ENCODE measurements at places on chromosomes 11 and 22. TPM values are rescaled to one million over a fixed set of nuclear protein-coding genes. Genes with fewer than 3 reads are reported as not detected.

DNA sequence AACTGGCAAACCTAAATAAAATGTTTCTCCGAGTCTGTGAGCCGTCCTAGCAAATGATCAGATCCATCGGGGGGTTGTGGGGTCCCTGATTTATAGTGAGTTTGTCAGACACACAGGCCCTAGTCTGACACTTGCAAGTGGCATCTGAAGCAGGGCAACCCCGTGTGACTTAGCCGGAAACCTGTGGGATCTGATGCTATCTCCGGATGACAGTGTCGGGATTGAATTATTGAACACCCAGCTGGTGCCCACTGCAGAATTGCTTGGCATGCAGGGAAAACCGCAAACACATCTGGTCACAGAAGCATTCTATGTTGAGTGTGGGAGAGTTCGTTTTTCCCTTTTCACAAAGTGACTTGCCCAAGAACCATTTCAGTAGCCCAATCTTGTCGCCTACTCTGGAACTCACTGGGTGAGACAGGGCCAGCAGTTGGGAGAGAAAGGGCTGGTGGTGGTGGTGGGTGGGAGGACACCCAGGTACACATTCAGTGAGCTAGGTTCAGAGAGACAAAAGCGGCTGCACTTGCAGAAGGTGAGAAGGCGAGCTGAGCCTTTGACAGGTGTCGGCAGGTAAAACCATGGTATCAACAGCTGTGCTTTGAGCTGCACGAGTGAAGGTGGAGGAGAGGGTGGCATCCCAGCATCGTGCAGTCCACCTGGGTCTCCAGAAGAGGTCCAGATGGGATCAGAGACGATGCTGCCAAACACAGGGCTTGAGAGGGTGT, 33.7 kb upstream of the B3GAT1 start:
- DNase-seq, result no peak

DNA sequence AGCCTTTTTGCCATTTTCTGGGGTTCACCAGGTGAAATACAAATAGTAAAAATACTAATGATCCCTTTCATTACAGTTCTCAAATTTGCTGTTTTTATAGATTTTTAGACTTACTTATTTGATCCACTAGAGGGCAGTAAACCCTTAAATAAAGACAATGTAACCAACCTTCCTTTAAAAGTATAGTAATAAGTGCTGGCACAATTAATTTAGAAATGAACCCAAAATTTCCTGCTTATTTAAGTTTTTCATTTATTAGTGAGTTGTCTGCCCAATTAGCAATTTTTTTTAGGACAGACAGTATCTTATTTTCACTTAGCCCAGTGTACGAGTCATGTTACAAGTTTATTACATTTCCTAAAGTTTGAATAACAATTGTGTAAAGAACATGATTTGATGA, 4.7 kb downstream of the DDIAS start:
- DNase-seq, result no peak

DNA sequence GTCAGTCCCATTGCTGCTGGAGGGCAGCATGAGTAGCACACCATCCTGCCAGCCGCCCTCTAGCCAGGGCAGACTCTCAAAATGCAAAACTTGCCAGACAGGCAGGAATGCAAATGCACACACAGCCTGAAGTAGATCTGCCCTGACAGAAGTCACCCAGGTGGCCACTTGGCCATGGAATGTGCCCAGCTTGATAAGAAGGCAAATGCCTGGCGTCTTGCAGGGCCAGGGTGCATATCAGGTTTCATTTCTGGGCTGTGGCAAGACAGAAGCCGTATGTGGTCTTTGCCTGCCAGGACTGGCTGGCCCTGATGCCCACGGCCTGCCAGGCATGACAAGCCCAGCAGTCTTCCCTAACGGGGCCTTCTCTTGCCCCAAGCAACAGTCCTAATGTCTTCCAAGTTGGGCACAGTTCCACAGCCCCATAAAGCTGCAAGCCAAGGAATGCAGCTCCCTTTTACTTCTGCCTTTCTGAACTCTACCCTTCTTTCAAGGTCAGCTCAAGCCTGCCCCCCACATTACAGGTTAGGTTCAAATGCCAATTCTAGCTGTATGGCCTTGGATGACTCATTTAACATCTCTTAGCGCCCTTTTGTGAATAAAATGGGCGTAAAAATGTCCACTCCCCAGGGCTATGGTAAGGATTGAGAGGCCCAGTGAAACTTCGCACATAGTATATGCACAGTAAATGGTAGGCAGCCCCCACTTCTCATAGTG, 29.7 kb downstream of the POU2AF3 start:
- peak; percentile 54 for DNase-seq

DNA sequence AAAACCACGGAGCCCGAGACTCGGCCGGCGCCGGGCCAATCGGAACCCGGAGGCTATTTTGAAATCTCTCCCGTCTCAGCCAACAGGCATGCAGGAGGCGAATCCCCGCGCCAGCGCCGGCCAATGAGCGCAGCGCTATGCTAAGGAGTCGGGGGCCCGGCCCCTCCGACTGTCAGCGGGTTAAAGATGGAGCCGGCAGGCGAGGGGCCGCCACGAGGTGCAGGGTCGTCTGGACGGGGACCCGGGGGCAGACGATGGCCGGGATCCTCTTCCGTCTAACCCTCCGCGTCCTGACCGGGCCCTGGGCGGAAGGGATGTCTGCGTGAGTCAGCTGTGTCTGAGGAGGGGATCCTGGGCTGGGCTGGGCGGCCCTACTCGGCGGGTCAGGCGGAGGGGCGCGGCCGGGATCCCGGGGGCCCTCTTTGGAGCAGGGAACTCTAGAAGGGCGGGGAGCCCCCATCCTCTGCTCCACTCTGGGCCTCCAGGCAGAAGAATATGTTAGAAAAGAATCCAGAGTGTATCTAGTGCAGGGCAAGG, 10.0 kb downstream of the SDF2L1 start:
- DNase-seq, result peak; percentile 91

DNA sequence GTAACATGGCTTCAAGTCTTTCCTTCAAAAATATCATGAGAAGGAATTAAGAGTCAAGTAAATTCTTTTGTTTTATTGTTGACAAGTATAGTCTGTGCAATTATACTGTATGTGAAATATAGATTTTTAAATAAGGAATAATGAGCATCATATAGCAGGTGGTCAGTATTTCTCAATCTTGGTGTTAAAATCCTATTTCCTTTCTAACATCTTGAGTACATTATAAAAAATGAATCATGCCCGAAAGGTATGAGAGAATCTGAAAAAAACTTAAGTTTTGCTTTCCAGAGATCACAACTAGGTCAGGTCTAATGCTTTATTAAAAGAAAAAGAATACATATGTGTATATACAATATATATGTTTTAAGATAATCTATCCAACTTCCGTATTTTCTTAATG, 53.1 kb downstream of the KIF18A start:
- no peak for DNase-seq

GRCh38 chr11:45704635-45705034, 39.2 kb upstream of the CHST1 start:
- no peak for DNase-seq

- DNase-seq, result peak; percentile 48
These were observed 90.6 kb downstream of the RPS6KA4 start for GRCh38 chr11:64449381-64450167.

DNA sequence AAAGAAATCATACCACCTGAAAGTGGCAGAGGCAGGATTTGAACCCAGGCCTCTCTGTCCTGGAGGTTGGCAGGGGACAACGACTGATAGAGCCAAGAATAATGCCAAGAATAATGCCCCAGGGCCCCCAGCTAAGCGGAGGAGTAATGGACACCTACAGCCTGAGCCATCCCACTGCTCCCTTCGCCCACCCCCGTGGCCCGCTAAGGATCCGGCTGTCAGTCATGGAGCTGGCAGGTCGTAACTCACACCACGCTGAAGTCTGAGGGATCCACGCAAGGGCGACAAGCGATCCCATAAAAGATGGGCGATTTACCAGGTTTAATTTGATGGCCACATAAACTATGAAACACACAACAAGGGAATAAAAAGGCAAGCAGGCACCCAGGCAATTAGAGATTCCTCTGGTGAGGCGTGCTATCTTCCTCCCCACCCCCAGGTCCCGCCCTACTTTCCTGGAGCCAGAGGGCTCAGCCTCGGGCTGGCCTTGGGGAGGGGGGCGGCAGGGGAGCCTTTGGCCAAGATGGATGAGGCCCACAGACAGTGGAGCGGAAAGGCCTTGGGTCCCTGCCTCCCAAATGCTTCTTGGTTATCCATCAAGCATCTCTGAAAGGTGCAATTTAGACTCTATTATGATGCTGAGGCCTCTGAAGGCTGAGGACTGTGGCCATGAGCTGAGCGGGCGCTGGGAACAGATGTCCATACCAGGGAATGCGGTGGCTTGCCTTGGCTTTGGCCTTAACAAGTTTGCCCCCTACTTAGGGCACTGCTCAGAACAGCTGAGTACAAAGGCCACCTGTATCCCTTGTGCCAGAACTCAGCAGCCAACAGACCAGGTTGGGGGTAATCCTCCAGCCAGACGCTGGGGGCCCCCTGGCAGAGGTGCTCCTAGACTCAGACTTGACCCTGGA, 55.2 kb downstream of the MACROD1 start:
- DNase-seq, result no peak

GRCh38 chr11:3201112-3201581, 17.5 kb downstream of the MRGPRG start:
- no peak for DNase-seq

DNA sequence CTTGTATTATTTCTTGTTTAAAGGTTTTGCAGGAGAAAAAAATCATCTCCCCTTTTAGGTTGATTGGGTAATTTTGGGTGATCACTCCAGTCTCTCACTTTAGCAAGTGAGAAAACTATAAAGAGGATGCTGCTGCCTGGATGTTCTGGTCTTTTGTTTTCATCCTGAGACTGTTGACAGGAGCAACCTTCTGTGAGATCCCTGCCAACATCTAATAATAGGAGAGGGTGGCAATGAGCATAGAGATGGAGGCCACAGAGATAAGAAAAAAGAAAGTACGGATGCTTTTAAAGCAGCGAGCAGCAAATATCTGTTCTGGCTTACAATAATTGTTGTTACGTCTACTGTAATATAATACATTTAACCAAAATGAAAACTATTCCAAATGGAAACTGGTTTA, 293.6 kb upstream of the MTNR1B start:
- no peak for DNase-seq

DNA sequence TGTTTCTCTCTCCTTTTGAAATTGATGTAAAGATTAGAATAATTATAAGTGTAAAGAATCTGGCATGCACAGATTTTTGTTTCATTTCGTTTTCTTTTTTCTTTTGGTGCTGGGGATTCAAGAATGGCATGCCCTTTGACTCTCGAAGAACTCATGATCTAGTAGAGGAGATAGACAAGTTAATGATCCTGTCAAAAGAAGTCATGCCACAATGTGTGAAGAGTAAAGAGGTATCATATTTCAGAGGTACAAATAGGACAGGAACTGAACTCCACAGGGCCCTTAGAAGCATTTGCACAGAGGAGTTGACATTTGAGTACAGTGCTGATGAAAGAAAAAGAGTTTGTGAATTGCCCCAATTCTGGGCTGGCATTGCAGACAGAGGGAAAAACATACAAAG, 708.0 kb upstream of the ARHGAP42 start:
- no peak for DNase-seq

DNA sequence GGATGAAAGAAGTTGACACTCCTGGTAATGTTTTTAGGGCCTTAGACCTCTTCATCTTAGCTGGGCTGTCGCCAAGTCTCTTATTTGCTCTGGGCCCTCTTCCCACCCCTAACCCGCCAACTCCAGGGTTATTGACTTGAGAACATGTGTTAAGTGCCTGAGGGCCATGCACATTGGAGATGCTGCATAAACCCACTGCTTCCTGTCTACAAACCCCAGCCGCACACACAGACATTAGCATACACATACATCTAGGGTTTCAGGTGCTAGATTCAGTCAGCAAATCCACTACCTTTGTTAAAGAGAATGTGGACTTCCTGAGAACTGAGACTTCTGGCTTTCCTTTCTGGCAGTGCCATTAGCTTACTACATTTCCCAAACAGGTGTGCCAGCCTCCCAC, 817 bp downstream of the PANX3 start:
- DNase-seq, result no peak

DNA sequence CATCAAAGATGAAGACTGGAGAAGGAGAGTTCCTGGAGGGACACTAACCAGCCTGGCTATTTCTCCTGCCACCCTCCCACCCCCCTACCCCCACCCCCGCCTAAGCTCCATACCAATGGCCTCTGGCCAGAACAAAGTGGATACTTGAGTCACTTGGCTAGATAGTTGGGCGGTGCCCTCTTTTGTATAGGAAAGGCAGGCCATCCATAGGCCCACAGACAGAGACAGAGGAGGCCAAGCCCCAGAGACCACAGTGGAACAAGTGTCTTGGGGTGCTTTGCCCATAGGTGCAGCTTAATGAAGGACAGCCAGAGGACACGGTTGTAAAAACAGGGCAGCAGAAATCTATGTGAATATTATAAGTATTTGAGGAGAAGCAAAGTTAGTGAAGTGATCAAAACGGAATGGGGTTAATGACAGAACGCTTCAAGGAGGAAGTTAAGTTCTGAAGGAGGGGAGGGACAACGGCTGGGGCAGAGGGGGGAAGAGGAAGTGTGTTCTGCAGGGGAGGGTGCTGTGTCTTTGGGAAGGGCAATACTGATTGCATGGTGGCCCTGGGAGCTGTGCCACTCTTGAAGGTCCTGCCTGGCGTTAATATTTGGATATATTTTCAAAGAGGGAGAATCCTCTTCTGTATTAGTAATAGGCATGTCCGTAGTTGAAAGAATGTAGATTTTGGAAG, 32.7 kb downstream of the FLI1 start:
- DNase-seq, result no peak

DNA sequence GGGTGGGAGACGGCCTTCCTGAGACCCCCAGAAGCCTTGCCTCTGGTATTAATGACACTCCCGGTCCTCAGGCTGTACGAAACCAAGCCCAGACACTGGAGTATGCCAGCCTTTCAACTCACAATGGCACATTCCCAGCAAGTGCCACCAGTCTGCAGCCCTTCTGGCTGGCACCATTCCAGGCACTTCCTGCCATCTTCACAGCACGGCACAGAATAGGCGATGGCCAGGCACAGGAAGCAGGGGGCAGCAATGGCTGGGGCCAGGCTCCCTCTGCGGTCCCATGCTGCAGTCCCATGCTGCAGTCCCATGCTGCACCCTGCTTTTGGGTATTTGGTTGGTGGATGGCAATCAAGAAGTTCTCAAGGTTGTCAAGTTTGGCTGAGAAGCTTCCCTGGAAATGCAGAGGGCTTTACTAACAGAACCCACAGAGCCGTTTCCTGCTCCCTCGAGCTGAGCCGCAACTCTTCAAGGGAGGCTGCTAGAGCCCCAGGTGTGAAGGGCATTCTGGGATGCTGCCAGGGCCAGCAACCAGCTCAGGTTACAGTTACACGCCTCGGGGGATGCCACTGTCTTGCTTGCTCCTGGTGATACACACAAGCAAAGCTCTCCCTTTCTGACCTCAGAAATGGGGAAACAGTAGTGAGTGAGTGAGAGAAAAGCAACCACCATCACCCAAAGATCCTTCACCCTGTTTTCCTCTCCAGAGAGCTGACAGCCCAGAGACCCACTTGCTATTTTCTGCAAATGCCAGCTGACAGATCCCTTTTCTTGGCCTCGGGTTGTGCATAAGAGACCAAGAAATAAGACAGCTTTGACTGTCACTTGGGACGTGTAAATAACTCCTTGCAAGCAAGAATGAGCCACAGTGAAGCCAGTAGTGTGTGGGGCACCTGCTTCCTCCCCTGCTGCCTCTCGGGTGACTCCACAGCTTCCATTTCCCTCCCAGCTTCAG, 23.9 kb downstream of the LRFN4 start:
- no peak for DNase-seq

GRCh38 chr11:94796863-94797262, 28.7 kb downstream of the AMOTL1 start:
- DNase-seq, result no peak

C1QTNF4 gene
- 5.5 TPM for total RNA-seq

TEX54 gene
- not detected for total RNA-seq

FGF3 gene
- total RNA-seq, result not detected

MUC5AC gene
- 18.6 TPM for total RNA-seq

TSGA10IP gene
- not detected for total RNA-seq
